ENCODE measurements at places on chromosomes 3 and 15. TPM values are rescaled to one million over a fixed set of nuclear protein-coding genes. Genes with fewer than 3 reads are reported as not detected.

The LYSMD2 gene
- 120 TPM for polyA plus RNA-seq

The ACSBG1 gene
- not detected for polyA plus RNA-seq

The COLQ gene
- polyA plus RNA-seq: not detected

DNA sequence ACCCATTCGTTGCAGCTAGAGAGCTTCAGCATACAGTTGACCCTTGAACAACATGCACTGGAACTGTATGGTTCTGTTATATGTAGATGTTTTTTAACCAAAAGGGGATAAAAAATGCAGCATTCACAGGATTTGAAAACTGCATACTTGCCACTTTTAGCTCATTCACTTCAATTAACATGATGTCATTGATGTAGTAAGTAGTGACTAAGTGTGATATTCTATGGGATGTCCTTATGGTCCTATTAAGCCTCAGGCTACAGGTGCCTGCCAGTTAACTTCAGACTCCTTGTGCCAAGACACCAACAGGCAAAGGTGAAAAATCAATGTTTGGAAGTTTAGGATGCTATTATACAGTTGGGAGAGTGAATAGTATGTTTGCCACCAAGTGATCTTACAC lies 553.6 kb upstream of the NECTIN3 start:
- DNase-seq: no peak

DNA sequence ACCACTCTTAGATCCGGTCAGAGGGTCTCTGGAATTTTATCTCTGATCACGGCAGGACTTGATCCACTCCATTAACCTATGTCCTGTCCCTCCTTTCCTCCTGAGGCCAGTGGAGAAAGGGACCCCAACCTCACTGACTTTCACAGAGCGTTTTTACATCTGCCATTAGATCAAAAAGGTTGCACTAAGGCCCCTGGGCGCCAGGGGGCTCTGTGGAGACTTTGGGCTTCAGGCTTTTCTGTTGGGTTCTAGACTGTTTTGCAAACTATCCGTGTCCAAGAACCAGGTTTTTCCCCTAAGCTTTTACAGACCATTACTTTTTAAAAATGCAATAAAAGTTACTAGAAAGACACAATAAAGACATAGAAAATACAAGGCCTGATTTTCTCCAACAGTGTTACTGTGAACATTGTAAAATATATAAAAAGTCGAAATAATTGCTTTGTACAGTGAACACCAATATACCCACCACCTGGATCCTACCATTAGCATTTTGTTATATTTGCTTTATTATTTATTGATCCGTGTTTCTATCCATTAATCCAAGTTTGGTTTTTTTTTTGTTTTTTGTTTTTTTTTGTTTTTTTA lies 159.7 kb downstream of the POLR2M start:
- peak; percentile 3 for DNase-seq

- DNase-seq: peak; percentile 46
Measured at GRCh38 chr3:152524198-152525140, 255.7 kb downstream of the MBNL1 start.

- DNase-seq: no peak
Measured at GRCh38 chr15:51878446-51879386, 49.3 kb downstream of the TMOD3 start.

- no peak for DNase-seq
Measured at GRCh38 chr15:32099956-32100684, 69.8 kb downstream of the CHRNA7 start.

GRCh38 chr15:62770752-62771151 lies 271.8 kb upstream of the TPM1 start:
- DNase-seq: no peak

- DNase-seq: no peak
Measured at GRCh38 chr15:74873756-74874424, 725 bp upstream of the SCAMP2 start.

DNA sequence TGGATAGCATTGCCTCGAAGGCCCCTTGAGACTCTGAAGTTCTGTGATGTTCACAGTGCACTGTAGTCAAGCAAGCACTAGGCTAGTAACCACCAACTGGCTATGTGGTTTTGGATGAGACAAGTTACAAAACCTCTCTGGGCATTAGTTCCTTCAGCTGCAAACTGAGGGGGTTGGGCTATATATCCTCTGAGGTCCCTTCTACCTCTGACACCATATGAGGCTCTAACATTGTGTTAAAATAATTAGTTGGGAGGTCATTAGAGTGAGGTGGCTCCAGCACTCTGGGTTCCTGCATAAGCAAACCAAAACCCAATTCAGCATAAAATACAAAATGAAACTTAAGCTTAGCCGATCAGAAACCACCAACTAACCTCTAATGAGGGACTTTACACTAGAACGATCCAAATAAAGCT lies 209.5 kb upstream of the LRRN1 start:
- DNase-seq: no peak

GRCh38 chr15:40290918-40291574 lies 8.2 kb upstream of the ANKRD63 start:
- no peak for DNase-seq

GRCh38 chr3:23035927-23036640 lies 167.0 kb upstream of the UBE2E2 start:
- DNase-seq: peak; percentile 27

GRCh38 chr3:102301155-102301880 lies 133.5 kb upstream of the ZPLD1 start:
- no peak for DNase-seq
